ENCODE measurements at places on chromosomes 12 and 14.

DNA sequence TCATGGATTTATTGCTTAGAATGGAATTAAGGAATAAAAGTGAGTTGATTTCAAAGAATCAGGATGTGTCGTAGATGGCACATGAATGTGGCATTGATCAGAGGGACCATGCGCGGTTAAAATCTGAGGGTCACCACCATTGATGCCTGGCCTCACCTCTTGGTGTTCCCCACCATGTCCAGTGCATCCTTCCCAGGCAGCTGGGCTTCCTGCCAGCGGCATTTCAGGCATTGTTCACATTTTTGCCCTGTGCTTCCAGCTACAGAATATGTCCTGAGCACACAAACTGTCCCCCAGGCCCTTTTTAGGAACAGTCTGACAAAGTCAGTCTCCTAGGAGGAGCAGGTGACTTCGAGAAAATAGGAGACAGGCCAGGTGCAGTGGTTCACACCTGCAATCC lies 42.0 kb upstream of the TSPAN9 start:
- DNase-seq = no peak

DNA sequence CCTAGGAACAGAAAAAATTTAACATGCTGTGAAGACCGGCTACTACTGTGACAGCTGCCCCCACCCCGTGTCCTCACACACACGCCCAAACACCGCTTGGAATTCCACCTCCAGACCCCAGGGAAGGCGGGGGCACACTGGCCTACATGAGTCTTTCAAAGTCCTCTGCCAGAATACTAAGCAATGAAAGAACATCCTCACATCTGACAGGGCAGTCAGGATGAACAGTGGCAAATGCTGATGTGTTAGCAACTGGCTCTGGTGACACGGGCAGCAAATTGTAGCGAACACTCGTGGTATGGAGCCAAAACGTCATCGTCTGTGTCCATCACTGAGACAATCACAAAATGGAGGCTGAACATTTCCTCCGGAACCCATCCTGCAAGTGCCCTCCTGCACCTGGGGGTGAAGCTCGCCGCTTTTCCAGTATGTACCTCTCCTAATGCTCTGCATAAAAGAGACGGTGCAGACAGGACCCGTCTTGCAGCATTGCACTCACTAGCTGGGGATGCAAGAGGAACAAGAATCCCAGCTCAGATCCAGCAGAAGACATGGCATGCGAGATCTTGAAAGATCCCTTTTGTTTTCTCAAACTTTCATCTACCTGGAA lies 94.8 kb downstream of the BCL11B start:
- no peak for DNase-seq

DNA sequence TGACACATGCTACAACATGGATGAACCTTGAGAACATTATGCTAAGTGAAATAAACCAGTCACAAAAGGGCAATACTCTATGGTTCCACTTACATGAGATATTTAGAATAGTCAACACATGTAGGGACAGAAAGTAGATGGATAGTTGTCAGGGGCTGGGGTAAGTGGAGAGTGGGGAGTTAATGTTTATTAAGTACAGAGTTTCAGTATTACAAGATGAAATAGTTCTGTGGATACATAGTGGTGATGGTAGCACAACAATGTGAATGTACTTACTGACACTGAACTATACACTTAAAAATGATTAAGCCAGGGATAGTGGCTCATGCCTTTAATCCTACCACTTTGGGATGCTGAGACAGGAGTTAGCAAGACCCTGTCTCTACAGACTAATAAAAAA lies 8.7 kb downstream of the NUP107 start:
- no peak for DNase-seq

- no peak for DNase-seq
Measured at GRCh38 chr12:122467983-122468382, 32.7 kb downstream of the ZCCHC8 start.

- DNase-seq = no peak
Measured at GRCh38 chr12:18261906-18262305, 588 bp downstream of the PIK3C2G start.

- DNase-seq = no peak
Measured at GRCh38 chr12:51388846-51389245, 2.4 kb downstream of the GALNT6 start.

DNA sequence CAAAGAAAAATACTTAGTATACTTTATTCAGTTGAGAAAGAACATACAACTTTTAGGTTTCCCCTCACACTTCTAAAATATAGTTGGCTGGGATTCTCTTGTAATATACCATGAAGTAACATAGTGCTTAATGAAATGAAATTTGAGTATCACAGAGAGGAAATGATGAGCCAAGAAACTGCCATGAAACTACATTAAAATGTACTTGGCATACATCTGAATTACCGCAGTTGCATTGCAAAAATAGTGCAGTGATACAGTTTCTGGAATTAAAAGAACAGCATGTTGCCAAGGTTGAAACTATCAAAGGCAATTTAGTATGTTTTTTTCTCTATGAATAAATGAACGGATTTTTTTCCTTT lies 389.2 kb downstream of the TMEM117 start:
- no peak for DNase-seq
